ENCODE measurements at places on chromosomes 3 and 15. TPM values are rescaled to one million over a fixed set of nuclear protein-coding genes. Genes with fewer than 3 reads are reported as not detected.

DNA sequence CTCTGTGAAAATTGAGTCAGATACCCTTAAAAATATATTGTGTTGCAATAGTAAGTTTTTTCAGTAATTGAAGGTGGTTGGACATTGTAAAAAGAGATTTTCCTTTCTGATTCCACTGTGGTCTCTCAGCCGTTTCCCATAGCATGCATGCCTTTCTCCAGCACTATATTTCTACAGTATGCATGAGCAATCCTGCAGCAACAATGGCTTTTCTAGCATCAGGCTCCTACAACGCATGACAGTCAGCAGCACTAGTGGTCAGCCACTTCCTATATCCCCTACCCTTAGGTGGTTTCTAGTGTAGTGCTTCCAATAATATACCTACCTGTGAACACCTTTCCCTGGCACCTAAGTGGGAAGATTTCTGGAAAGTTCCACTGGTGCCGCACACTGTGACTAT lies 55.4 kb upstream of the SNRPN start:
- DNase-seq: no peak

DNA sequence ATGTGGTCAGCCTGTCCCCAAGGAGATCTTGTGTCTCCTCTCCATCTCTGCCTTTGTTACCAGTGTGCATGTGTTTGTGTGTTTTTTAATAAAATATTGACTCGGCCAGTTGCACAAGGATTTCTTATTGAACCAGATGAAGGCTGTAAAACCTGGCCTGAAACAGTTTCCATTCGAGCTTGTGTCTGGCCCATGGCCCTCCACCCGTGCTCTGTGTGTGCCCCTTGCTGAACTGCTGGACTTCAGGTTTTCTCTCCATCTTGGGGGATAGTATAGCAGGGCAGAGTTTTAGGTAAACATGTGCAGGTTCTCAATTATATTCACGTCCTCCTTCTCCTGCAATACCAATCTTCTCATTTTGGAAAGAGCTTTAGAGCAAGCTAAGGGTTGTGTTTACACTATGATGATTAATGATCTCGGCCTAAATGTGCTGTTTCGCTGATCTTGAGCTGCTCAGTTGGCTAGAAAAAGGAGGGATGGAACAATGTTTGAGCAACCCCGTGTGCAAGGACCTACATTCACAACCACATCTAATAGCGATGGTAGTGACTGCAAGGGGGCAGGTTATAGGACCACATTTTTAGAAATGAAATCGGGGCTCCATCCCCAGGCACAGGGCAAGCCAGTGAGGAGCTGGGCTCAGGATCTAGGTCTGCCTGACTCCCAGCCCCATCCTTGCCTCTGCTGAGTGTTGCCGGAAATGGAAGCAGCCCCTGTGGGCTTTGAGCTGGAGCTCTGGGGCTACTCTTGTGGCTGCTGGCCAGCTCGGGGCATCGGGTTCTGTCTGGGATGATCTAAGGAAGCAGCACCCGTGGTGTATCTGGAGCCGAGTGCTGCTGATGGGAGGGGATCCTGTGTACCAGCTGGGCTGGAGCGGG lies 47.7 kb downstream of the CMTM6 start:
- DNase-seq: no peak

DNA sequence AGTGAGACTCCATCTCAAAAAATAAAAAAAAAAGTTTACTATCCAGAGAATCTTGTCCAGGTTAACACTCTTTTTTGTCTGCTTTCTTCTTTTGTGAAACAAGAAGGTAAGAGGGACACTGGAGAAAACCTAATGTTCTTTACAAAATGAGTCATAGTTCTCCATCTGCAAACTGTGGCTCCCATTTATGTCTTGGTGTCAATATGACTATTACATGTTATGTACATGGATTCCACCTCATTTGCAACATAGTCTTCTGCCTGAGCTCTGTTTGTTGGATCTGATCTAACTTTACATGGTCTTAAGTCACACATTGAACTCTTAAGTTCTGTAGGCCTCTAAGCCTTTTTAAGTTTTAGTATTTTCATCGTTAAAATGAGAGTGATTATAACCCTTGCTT lies 421.2 kb upstream of the TPRG1 start:
- no peak for DNase-seq

- DNase-seq: no peak
Measured at GRCh38 chr3:117657278-117657677, 947.7 kb downstream of the TUSC7 start.

- DNase-seq: no peak
Measured at GRCh38 chr3:40872258-40872920, 326.9 kb upstream of the CTNNB1 start.

DNA sequence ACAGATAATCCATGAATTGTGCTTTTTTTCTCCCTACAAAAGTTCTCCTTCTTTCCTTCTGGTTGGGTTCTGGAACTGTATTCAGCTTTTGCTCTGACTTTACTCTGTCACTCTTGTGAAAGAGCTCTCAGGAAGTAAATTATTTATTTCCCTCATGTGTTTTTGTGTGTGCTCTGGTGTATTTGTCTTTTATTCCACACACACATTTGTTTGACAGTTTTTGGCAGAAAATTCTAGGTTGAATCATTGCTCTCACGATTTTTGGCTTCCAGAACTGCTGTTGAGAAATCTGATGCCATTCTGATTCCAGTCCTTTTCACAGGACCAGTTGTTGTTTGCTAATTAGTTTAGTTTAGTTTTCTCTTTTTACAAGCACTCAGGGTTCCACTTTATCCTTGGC lies 172.8 kb downstream of the PLCH1 start:
- DNase-seq: no peak

- no peak for DNase-seq
Measured at GRCh38 chr3:185709251-185709955, 115.4 kb downstream of the IGF2BP2 start.

GRCh38 chr3:150889106-150889505 lies 16.1 kb downstream of the MINDY4B start:
- DNase-seq: no peak

DNA sequence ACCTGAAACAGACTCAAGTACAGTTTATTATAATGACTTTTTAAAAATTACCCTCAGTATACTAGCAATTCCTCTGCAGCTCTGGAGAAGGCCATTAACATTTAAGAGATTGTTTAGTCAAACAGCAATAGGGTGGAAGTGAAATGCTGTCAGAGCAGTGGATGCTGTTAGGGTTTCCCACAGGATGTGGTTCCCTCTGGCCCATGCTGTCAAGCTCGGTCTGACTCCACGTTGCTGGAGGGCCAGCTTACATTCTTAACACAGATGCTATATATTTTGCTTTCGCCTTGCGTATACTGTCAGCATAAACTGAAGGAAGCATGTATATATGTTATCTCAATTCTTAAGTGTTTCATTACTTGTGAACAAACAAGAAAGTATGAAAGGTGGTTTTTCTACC lies 231.1 kb upstream of the COL8A1 start:
- no peak for DNase-seq

- DNase-seq: no peak
Measured at GRCh38 chr3:194779729-194780224, 94.1 kb downstream of the FAM43A start.

- no peak for DNase-seq
Measured at GRCh38 chr15:67564021-67564967, 21.8 kb downstream of the MAP2K5 start.

DNA sequence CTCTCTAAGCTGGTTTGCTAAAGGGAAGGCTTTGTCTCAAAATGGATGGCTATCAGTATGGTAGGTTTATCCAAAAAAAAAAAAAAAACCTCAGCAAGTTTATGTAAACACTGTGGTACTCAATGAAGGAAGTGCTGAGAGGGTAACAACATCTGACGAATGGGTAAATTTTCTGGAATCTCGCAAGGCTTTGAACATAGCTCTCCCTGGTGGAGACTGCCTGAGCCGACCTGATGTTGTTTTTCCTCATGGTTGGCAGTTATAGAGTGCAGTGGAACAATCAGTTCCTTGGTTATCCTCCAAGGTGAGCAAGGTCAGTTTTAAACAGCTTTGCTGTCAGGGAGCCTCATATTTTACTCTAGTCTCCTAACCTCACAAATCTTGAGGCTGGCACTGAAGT lies 94.6 kb downstream of the ZPLD1 start:
- no peak for DNase-seq

DNA sequence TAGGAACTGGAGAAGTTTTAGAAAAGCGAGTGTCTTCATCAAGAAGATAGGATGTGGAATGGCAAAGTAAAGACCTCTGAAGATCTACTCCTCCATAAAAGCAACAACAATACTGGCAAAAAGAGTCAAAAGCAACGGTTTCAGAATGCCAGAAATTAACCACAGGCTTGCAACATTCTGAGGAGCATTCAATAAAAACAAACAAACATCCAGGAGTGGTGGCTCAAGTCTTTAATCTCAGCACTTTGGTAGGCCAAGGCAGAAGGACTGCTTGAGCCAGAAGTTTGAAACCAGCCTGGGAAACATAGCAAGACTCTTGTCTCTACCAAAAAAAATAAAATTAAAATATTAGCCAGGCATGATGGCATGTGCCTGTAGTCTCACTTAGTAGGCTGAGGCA lies 143.2 kb upstream of the HACD2 start:
- no peak for DNase-seq

DNA sequence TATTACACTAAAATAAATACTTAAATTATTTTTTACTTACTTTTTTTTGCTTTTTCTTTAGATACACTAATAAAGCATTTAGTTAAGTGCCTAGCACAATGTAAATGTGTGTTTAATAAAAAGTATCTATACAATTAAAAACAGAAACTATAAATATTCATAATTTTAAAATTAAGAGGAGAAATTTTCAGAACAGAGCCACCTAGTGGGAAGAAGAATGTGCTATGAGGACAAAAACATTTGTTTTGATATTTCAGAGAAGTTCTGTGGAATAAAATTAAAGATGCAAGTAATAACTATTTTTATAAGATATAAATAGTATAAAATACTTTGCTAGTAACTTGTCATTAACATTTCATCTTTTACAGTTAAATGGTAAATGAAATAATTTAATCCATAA lies 33.6 kb upstream of the PLSCR5 start:
- no peak for DNase-seq

- no peak for DNase-seq
Measured at GRCh38 chr3:194308601-194309449, 42.3 kb downstream of the CPN2 start.

DNA sequence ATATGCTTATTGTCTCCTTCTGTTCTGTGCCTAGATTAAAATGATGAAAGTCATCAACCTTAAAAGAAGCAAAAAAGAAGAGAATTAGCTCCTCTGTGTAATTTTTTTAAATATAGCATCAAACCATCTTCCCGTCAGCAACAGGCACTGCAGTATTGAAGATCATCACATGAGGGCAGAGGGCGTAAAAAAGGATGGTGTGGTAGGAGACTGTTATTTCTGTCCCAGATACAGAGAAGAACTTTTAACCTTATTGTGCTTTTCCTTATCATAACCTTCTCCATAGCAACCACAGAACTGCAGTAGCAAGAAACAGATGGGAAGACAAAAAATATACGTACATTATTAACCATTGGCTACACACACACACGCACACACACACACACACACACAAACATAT lies 88.8 kb downstream of the IGSF11 start:
- DNase-seq: no peak

DNA sequence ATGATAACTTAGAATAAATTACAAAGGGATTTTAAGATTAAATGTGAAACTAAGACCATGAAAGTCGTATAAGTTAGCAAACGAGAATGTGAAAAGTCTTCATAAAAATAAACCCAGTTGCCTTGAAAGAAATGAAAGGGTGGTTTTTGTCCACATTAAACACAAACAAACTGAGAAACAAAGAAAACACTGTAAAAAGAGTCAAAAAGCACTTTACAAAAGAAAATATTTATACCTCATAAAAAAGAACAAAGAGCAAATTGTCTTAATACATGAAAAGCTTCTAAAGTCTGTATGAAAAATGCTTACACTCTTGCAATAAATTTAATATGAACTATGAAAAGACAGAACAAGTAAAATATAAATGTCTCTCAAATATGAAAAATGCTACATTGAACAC lies 865.9 kb upstream of the CADM2 start:
- no peak for DNase-seq

DNA sequence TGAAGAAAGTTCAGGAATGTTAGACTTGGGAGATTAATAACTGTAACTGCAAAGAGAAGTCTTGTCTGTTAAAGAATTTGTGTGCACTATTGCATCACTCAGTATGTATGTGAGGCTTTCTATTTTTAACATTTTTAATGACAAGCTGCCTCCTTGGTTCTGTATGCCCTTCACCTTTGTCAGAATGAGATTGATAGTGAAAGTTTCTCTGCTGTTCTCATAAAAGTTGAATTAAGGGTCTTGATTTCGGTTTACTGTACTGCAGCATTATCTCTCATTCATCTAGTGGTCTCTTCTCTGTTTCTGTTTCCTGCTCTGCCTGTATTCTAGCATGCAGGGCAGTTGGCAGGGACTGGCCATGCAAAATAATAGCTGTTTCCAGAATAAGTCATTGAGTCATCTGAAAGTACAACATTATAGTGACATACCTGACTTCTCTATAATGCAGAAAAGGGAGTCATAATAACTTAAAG lies 454.9 kb downstream of the IL5RA start:
- no peak for DNase-seq

- no peak for DNase-seq
Measured at GRCh38 chr15:80202641-80203360, 49.2 kb downstream of the CTXND1 start.

DNA sequence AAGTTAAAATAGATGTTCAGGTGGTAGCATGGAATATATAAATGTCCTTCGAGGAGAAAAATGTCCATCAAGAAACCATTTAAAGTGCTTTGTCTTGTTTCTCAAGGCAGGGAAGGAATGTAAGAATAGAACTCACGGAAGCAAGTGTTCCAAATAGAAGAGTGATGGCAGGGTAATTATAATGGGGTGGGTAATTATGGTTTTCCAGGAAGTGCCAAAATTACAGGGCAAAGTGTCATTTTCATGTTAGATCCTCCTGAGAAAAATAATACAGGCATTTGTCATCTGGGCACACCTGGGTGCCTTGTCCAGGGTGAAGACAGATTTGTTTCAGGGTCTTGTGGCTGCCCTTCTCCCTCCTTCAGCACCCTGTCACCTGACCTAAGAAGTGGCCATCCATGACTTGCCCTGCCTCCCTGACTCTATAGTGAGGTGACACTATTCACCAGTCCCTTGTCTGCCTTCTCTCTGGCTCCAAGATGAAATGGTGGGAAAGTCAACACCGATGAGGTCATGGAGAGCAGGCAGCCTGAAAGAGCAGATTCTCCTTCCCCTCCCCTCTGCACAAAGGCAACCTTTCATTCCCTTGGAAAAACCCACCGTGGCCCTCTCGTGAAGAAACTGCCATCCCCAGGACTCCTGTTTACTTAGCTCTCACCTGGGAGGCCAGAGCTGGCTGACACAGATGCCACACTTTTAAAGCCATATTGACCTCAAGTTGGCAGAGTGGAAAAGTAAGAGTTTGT lies 45.1 kb upstream of the AMOTL2 start:
- no peak for DNase-seq

- DNase-seq: no peak
Measured at GRCh38 chr3:192367616-192368015, 359.7 kb downstream of the FGF12 start.

GRCh38 chr3:27943106-27943505 lies 221.0 kb upstream of the EOMES start:
- DNase-seq: no peak

- no peak for DNase-seq
Measured at GRCh38 chr15:89379818-89380217, 45.2 kb upstream of the POLG start.

- DNase-seq: peak; percentile 52
Measured at GRCh38 chr15:93121973-93122910, 33.2 kb upstream of the RGMA start.

Gene CCDC39
- not detected for total RNA-seq

Gene PRSS50
- 0.16 TPM for total RNA-seq

Gene KNG1
- total RNA-seq: 0.43 TPM

Gene SCG5
- total RNA-seq: not detected

Gene DCLK3
- total RNA-seq: 0.43 TPM

Gene BFSP2
- total RNA-seq: not detected

Gene RARB
- total RNA-seq: 19.4 TPM
